ENCODE measurements at places on chromosomes 2 and 18.
A peak's percentile ranks its signal among the peaks of the same experiment; 100 is the strongest.

DNA sequence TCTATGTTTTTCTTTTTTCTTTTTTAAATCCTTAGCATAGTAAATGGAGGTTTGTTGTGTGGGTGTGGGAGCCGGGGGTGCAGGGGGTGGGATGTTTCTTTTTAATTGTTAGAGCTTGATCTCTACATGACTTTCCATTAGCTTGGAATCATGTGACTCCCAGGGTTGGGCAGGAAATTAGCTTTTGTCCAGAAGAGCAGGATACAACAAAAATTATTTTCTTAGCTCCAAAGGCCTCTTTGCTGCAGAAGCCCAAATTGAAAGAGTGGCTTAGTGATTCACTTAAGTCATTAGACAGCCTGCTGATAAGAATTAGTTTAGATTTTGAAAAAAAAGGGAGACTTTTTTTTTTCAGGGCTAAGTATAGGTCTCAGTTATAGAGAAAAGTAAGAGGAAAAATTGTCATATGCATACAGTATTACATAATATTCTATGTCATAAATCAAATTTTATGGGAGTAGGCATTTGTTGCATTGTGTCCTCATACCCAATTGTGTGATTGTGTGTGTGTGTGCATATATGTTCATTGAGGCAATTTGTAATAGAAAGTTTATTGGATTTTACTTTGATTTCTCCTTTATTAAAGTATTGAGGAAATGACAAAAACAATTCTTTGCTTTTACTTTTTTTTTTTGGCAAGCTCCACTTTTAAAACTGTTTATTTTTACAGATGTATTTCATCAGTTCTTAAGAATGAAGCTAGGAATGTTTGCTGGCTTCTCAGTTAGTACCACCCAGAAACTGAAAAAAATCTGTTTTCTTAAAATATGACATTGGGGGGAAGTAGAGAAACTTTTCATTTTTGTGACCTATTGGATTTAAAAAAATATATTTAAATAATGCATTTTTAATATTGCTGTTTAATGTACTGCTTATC lies 47.4 kb downstream of the TSPYL6 start:
- no peak for DNase-seq

DNA sequence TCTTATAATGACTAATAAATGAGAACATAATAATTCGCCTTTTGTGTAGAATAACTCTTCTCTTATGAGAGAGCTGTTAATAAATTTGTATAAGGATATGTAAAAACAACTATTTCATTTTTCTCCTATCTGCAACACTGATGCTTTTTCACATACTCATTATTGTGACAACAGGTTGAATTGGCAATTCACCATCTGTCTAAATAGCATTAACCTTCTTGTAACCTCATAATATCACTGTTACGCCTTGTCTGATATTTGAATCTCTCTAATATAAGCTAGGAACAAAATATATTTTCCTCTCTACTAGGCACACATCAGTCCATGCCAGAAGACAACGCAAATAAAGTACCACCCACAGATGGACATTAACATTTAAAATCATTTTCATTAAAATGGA lies 938.9 kb downstream of the CPS1 start:
- no peak for DNase-seq

- peak; percentile 23 for DNase-seq
Measured at GRCh38 chr2:46297546-46298271, 502 bp downstream of the EPAS1 start.

DNA sequence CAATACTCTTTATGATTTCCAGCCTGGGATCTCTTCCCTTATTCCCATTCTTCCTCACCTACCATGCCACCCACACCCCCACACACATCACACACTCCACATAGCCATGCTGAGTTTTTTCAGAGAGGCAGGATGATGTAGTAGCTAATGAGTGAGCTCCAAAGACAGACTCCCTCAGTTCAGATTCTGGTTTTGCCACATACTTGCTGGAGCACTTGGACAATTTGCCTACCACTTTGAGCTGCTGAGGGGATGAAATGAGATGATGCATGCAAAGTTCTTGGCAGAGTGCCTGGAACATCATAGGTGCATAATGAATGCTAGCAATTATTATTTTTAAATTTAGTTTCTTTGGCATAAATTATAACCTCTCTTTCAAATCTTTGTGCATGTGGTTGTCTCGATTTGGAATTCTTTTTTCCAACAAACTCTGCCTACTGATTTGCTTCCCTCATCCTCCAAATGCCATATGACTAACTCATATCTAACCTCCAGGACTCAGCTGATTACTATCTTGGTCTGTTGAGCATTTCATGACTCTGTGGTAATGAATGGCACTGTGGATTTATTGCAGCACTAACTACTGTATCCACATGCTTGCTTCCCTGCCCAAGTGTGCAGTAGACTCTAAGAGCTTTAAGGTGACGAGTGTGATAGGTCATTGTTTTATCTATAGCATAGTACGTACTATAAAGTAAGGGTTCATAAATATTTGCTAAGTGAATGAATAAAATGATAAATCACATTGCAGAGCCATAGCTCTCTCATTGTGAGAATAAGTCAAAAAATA lies 99.1 kb downstream of the TACR1 start:
- DNase-seq = peak; percentile 68

DNA sequence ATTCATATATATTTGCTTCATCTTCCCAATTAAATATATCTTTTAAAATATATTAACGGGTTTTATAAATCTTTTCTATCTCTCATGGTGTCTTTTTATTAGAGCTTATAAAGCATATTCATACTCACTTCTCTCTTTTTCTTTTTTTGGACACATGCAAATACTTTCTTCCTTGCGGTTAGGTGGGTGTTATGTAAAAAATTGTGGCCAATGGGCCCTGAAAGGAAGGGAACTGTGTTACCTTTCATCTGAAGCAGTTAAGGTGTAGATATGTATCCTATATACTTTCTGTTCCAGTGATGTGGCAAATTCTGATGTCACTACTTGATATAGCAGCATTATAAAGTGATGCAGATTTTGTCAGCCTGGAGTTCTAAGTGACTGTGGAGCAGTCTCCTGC lies 714.5 kb downstream of the PLCL1 start:
- DNase-seq = no peak

DNA sequence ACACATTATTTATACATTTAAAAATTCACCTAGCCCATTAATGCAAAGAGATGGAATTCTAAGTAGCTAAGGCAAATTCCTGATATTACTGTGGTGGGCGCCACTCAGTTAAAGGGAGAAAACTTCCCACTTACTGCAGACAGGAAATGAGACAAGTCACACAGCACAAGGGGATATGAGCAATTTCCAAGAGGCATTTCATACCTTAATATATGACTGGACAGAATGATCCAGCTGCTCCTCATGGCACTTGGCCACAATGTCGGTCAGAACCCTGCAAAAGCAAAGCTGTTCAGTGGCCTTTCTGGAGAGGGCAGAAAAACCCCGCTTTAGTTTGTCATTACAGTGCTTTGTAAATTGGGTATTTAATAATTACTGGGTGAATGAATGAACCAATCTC lies 121.4 kb upstream of the CCDC195 start:
- no peak for DNase-seq

- DNase-seq = no peak
Measured at GRCh38 chr2:145065342-145065741, 545.4 kb upstream of the ZEB2 start.

GRCh38 chr2:149858216-149858615 lies 270.6 kb upstream of the MMADHC start:
- no peak for DNase-seq

DNA sequence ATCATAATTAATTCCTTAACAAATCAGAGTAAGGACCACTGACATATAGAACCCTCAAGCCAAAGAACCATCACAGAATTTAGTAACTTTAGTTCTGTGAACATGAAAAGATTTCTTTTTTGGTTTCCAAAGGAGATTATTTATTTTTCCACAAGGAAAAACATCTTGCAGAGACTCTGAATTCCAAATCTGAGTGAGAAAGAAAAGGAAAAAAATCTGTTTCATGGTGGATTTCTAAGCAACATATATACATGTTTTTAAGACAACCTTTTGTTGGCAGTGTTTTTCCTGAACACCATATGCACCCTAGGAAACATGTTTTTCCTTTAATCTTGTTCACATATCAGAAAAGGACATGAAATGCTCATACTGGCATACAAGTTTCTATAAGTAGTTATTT lies 149.8 kb downstream of the AGPS start:
- no peak for DNase-seq

DNA sequence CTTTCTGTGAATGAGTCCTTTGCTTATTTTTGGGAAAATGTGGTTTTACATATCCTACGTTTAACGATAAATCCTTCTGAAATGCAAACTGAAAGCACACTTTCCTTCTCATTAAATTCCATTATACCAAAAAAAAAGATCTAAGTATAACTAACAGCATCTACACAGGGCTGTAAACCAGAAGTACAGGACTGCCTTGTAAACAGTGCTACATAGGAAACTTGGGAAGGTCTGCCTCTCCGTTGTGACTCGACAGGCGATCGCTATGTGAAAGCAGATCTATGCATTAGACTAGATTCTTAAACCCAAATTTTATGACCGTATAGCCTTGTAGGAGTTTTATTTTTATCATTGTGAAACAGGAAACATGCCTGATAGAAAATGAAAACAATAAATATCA lies 690.5 kb downstream of the ARHGAP15 start:
- DNase-seq = no peak

GRCh38 chr2:158953454-158953853 lies 15.0 kb upstream of the TANC1 start:
- DNase-seq = no peak

DNA sequence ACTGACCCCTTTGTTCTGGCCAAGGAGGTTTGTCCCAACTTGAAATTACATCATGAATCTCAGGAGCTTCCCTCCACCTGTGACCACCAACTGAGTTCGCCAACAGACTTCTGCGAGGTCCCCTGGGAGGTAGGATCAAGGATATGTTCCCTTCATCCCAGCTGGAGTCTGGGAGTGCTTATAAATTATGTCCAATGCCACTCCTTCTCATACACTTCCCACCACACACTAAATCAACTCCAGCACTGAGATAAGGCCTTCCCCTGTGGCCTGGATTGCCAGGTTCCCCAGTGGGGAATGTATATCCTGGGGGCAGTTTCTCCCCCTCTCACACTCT lies 99.2 kb downstream of the RND3 start:
- no peak for DNase-seq

GRCh38 chr2:165371356-165371755 lies 98.1 kb upstream of the CSRNP3 start:
- DNase-seq = peak; percentile 89

- no peak for DNase-seq
Measured at GRCh38 chr2:158144914-158145625, 43.4 kb downstream of the UPP2 start.

DNA sequence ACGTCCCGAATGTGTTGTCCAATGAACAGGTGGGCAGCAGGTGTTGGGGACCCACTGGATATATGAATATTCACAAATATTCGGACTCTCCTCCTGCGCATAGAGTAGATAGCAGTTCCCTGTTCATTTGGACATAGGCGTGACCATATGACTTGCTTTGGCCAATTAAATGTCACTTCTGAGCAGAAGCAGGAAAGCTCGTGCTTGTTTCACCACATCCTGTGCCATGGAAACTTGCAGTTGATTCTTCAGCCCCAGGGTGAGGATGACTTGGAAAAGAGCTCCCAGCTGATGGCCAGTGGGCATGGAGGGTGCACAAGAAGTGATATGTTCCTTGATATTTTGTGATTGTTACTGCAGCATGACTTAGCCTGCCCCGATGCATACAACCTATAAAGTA lies 52.6 kb downstream of the PTPRM start:
- DNase-seq = no peak

- DNase-seq = no peak
Measured at GRCh38 chr2:217755027-217755745, 247.6 kb downstream of the TNS1 start.

DNA sequence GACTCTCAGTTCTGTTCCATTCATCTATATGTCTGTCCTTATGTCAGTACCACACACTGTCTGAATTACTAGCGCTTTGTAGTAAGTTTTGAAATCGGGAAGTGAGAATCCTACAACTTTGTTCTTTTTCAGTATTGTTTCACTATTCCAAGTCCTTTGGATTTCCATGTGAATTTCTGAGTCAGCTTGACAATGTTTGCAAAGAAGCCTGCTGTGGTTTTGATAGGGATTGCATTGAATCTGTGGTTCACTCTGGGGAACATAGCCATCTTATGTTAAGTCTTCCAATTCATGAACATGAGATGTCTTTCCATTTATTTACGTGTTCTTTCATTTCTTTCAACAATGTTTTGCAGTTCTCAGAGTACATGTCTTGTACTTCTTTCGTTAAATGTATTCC lies 15.0 kb downstream of the SLC3A1 start:
- DNase-seq = no peak

GRCh38 chr2:234712421-234712935 lies 215.6 kb upstream of the ARL4C start:
- DNase-seq = no peak

GRCh38 chr2:145157741-145158591 lies 638.0 kb upstream of the ZEB2 start:
- DNase-seq = no peak

GRCh38 chr2:197992482-197993133 lies 188.2 kb downstream of the PLCL1 start:
- no peak for DNase-seq

DNA sequence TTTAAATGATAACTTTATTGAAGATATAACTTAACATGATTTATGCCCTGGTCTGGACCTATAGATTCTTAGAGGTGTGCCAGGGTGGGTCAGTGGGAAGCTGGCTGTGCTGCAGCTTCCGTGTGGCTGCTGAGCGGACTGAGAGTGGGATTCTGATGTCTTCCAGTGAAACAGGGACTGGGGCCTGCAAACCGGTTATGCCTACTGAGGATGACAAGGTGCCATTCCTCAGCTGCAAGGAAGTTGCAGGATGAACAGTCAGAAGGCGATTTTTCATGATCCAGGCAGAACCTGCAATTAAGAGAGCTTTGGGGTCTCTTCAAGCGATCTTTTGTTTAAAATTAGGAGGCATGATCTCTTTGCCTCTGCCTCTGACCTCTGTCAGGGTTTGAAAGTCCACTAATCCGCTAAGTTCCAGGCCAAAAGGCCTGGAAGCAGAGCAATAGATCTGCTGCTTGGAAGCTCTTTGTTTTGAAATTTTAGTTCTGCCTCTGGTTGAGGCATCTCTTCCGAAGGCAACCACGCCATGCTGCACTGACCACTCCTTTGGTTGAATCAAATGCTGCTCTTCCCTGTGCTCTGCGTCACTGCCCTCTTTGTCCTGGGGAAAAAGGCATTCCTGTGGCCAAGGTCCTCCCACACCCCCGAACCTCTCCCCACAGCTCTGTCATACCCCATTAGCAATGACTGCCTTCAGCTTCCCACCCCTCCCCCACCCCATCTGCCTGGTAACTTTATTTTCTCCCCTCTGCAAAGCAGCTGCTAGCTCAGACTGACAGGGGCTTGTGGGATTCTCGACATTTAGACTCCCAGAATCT lies 2.0 kb downstream of the TMEM169 start:
- no peak for DNase-seq

GRCh38 chr2:96499061-96499960 lies 5.8 kb downstream of the NEURL3 start:
- DNase-seq = no peak

GRCh38 chr2:38467768-38468455 lies 90.8 kb upstream of the ATL2 start:
- DNase-seq = no peak

GRCh38 chr2:105539331-105539730 lies 140.5 kb upstream of the FHL2 start:
- no peak for DNase-seq

Measured in NCI-H1105 treated with DMSO at 0.1 percent for 48 hours (cell line).